ENCODE measurements at places on chromosomes 16 and 17.

DNA sequence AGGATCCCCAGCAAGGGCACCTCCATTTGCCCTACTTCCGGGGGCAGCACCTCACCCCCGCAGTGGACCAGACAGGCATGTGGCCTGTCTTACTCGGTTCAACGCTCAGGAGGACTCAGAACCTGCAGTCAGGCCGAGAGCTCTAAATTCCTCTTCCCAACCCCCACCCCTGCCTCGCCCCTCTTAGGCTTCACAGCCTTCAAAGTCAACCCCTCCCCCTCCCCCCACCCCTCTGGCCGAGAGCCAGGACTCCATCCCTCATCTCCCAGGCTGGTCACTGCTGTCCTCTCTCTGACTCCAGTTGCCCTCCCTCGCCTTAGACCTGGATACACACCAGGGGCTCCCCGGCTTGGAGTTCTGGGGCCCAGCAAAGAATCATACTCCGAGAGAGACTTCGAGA, 8.1 kb upstream of the HS3ST6 start:
- no peak for DNase-seq

DNA sequence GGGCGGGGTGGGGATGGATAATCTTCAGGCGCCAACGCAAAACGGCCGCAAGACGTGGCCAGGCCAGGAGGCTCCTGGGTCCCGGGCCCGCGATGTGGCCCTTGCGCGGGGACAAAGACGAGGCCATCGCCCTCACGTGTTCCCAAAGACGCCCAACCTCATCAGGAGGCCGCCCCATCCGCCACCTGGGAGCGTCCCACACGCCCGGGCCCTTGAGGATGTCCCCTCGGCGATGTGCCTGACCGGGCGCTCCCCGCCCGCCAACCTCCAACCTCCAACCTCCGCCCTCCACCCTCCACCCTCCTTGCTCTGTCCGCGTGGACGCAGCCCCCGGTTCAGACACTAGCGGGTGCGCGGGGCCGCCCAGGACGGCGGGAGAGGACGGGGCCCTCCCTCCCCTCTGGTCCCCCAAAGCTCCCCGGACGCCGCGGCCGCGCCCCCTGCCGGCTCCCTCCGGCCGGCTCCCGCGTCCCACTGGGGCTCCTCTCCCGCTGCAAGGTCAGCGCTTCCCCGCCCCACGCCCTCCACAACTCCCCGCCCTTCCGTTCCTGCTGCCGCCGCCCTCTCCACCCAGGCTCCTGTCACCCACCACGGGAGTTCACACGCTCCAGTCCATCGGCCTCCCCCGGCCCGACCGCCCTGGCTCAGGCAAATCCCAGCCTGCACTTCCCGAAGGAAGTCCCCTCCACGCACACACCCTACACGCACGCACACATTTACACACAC, 250.8 kb upstream of the RPL38 start:
- DNase-seq: peak; percentile 44

DNA sequence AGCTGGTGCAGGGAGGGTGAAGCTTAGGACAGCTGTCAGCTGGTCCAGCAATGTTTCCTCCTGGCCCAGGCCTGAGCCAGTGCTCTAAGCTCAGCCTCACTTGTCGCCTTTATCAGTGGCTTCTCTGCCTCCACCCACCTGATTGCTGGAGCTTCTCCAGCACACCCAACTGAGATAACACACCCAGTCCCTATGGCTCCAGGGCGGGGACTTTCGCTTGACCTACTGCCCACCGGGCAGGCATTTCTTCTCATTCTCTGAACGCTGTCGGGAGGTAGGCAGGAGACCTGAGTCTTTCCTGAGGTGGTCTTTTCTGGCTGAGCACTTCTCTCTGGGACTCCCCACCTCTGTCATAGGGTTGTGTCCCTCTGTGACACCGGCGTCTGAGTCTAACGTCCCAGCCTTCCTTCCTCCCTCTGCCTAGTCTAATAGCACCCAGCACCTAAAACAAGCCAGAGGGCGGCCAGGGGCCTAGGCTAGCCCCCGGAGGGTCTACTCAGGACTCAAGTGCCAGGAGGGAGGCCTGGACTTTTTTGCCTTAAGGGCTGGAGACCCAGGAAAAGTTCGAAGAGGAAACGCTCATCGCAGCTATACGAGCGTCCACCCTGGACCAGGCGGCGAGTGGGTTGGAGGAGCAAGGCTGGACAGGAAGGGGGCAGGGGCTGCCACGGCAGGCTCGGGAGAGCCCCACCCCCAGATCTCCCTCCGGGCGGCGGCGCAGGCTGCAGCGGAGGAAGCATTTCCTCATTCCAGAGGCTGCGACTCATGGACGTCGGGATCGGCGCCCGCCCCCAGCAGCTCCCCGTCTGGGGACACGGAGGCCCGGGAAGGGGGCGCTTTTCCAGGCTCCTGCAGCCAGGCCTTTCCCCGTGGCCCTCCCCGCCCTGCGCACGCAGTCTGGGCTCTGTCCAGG, 756 bp downstream of the TAX1BP3 start:
- no peak for DNase-seq

GRCh38 chr17:30395398-30396022, 16.8 kb downstream of the CPD start:
- DNase-seq: no peak

DNA sequence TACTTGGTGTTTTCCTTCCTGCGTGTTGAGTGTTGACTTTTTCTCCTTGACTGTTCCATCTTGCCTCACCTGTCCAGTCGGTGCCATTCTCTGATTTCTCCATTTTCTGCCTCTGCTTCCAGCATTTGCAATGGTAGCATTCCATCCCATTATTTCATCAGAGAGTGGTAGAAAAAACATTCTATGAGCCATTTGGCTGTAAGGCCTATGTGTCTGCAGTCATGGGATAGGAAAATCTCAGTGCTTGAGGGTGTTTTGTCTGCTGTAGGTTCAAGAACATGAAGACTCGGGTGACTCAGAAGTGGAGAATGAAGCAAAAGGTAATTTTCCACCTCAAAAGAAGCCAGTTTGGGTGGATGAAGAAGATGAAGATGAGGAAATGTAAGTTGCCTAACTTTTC, 2.7 kb downstream of the UTP18 start:
- DNase-seq: no peak

GRCh38 chr16:89924925-89925307, 1.8 kb downstream of the TUBB3 start:
- no peak for DNase-seq

DNA sequence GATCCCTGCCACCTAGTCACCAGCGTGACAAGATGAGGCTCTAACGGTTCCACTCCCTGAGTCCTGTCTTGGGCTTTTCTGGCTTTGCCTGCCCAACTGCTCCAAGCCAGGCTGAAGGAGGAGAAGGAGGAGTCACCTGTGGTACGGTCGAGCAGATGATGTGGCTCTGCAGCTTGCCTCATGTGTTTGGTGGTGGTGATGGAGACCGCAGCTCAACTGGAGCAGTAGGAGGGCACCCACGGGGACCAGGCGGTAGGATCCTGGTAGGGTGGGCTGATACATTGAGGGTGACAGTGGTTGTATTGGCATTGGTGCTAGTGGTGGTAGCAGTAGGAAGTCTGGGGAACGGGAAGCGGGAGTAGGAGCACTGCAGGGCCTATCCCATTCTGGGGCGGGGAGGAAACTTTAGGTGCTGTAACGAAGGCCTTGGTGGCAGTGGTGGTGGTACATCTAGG, 202.8 kb upstream of the WSB1 start:
- DNase-seq: no peak

- no peak for DNase-seq
Measured at GRCh38 chr16:64051824-64052223, 1070.0 kb downstream of the CDH11 start.

- no peak for DNase-seq
Measured at GRCh38 chr17:55620023-55620422, 102.6 kb downstream of the TMEM100 start.

DNA sequence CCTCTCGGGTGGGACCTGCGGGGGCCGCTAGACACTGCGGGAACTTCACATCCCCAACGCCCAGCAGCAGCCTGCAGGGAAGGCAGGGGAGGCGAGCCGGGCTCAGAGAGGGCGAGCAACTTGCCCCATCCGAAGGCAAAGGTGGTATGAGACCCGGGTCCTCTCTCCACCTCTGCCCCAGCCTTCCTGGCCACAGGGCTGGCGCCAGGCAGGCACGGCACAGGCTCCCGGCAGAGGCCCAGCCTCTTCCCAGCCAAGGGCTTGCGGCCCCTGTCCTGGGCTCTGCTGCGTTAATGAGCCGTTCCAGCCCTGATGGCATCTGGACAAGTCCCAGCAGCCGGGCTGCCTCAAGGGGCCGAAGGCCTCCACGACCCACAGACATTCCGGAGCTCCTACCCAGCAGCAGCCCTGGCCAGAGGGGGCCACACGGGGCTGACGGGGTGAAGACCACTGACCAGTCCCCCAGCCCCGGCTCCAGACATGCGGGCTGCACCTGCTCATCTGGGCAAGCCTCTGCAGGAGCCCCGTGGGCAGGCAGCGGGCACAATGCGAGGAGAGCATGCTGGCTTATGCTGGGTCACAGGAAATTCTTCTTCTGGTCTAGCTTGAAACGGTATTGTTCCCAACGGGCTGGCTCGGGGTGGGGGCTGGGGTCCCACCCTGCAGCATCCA, 1.2 kb upstream of the HS3ST6 start:
- DNase-seq: no peak

DNA sequence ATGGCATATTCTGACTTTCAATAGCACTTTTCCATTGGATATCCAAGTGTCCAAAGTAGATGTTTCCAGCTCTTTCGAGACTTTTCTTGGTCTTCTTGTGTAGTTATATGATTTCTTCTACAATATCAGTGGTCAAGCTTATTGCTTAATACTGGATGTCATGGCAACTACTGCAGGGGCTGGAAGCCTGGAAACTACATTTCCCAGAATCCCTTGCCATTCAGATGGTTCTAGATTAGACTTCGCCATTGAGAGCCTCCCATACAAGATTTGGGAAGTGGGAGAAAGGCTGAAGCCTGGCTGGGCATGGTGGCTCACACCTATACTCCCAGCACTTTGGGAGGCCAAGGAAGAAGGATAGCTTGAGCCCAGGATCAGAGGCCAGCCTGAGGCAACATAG, 153.6 kb downstream of the C16orf95 start:
- no peak for DNase-seq

GRCh38 chr16:25690552-25691143, 1.1 kb upstream of the HS3ST4 start:
- DNase-seq: no peak

- DNase-seq: no peak
Measured at GRCh38 chr16:23105309-23105708, 43.9 kb downstream of the USP31 start.

DNA sequence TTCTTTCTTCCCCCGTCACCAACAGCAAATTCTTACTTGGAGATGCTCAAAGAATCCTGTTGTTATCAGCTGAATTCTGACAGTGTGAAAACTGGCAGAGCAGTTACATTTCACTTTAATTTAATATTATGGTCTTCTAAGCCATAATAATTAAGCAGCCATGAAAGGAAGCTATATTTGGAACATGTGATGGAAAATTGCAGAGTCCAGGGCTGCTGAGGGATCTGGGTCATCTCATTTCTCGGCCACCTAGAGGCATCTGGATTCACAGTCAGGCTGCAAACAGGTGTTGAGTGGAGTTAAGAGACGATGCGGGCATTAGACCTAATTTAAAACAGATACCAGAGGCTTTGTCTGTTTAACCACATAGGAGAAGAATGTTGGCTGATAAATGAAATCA, 38.4 kb downstream of the CHD9NB start:
- DNase-seq: no peak

GRCh38 chr17:681738-682529, 32.7 kb downstream of the VPS53 start:
- DNase-seq: no peak

DNA sequence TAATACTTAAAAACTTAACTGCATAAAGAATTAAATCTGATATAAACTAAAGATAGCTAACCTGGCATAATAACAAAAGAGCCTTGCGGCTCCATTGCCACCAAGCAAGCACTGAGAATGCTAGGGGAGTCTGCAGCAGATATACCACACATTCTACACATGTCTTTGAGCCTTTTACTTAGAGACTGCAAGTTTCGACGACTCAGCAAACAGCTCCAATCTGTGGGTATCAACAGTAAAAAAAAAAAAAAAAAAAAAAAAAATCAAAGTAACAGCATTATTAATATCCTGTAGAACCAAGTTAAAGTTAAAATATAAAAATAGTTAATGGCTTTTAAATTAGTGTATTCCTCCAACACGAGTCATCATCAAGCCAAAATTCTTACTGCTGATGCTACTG, 27.8 kb upstream of the INTS2 start:
- DNase-seq: no peak

GRCh38 chr17:42687707-42688320, 5.5 kb downstream of the CNTNAP1 start:
- no peak for DNase-seq

- DNase-seq: no peak
Measured at GRCh38 chr16:75580-76501, 2.2 kb upstream of the MPG start.

GRCh38 chr17:81884968-81885367, 6.4 kb downstream of the ALYREF start:
- no peak for DNase-seq

GRCh38 chr16:89038221-89038721, 55.4 kb upstream of the ACSF3 start:
- no peak for DNase-seq

DNA sequence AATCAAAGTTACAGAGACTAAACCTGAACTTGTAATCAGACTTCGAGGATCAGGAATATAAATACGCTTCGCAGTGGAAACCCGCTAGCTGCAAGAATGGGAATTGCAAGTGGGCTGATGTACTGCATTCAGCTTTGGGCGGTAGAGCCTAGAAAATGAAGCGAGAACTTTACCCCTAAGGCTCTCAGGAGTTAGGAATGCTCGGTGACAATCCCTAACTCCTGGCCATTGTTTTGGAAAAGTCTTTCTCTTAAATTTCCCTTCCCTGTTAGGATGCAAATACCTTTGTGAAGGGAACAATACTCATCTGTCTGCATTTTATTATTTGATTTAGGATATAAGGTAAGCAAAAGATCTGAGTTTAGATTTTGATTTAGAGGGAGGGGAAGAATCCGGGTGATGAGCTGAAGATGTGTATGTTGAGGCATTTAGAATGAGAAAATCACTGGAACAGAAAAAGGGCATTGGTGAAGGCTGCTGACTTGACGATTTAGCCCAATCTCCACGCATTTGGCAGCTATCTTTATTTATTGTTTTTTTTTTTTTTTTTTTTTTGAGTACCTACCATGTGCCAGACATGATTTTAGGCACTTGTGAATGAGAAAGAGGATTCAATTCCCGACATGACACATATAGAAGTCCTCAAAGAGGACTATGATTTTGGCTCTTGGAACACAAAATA, 2.2 kb upstream of the TOX3 start:
- DNase-seq: no peak

GRCh38 chr17:66627985-66628384, 206.9 kb upstream of the CACNG5 start:
- DNase-seq: no peak

Measured in GM12891 (cell line).